ENCODE measurements at places on chromosomes 5 and 9.

DNA sequence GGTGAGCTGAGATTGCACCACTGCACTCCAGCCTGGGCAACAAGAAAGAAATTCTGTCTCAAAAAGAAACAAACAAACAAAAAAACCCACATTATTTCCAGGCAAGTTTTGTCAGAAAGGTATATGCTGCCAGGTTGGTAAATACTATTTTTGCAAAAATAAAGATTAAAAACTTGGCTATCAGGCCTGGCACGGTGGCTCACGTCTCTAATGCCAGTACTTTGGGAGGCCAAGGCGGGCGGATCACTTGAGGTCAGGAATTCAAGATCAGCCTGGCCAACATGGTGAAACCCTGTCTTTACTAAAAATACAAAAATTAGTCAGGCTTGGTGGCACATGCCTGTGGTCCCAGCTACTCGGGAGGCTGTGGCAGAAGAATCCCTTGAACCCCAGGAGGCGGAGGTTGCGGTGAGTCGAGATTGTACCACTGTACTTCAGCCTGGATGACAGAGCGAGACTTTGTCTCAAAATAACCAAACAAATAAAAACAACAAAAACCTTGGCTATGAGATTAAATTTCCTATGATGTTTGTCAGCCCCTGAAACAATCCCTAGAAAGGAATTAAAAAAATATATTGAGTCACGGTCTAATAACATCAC lies 22.7 kb downstream of the AGXT2 start:
- DNase-seq, result no peak

- no peak for DNase-seq
Observed at GRCh38 chr9:28900406-28900805, 1327.1 kb upstream of the C9orf72 start.

- DNase-seq, result no peak
Observed at GRCh38 chr5:1658665-1659064, 134.9 kb upstream of the LPCAT1 start.

DNA sequence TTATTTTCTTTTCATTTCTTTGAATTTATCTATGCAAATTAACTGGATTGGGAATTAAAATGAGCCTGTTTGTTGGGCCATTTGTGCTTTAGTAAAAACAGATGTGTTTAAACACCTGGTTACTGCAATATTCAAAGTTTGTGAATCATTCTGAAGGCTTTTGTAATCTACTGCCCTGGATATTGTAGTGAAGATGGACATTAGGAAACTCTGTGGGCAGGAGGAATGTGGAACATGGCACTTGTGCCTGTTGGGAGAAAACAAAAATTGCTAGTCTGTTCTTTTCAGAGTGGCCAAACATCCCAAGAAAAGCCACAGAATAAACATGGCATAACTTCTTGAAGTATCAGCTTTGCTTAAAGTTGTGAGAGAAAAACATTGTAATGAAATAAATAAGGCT lies 40.8 kb downstream of the CHSY3 start:
- DNase-seq, result no peak

- no peak for DNase-seq
Observed at GRCh38 chr9:90029996-90030395, 425.2 kb downstream of the GADD45G start.

GRCh38 chr5:172902497-172903472 lies 56.4 kb upstream of the RPL26L1 start:
- DNase-seq, result peak; percentile 74

DNA sequence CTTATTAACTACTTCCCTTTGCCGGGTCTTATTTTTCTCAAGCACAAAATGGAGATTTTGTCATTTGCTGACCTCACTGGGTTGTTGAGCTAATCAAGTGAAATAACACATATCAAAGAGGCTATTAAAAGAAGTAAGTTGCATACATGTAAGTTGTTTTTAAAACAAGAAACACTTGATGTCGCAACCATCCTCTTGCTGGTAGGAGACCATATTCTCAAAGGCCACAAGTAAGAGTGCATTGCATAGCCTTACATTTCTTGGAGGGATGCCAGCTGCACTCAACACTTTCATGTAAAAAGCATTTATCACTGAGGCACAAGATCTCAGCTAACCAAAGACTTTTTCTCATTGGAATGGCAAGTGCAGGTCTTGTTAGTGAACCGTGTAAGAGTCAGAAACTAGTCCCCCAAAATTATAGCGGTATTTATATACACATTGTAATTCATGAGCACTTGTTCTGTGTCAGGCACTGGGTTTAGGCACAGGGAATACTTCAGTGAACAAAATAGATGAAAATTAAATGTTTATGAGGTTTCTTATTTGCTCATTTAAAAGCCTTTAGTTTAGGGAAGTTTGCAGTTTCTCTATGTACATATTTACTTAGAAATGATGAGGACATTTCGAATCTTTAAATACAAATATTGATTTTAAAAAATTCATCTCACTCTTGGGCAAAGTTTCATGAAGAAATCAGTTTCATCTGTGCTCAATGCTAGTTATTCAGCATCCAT lies 72.0 kb downstream of the ZFAND5 start:
- DNase-seq, result no peak

- DNase-seq, result no peak
Observed at GRCh38 chr9:34106110-34106509, 20.4 kb downstream of the DCAF12 start.

DNA sequence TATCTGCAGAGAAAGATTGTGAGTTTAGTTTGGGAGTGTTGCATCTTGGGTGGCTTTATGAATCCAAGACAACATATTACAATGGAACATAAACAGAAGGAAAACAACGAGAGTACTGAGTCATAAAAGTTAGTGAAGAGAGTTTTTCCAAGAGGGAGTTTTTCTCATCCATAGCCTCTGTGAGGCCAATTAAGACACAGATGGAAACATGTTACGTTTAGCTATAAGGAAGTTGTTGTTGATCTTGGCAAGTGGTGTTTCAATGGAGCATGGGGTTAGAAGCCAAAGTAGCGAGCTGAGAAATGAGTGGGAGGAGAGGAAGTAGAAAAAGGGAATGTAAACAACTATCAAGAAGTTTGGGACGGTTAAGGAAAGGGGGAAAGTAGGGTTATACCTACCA lies 53.3 kb upstream of the SPATA31D4 start:
- no peak for DNase-seq

DNA sequence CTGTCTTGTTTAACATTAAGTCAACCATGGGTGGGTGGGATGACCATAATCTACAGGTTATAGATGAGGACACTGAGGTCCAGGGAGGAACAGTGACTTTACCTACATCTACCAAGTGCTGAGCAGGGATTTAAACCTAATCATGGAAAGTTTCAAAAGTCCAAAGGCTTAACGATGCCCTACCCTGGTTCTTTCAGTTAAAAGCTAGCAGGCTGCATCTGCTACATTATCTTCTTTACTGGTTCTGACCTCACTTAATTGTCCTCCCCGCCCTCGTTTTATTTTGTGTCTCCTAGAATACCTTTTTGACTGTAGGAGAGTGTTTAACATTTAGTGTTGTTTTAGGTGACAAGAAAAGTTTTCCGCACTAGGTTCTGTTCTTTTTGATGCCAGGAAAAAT lies 735.2 kb downstream of the TLR4 start:
- no peak for DNase-seq

- no peak for DNase-seq
Observed at GRCh38 chr9:108168236-108168850, 678.8 kb upstream of the KLF4 start.

GRCh38 chr5:157817928-157818327 lies 41.0 kb downstream of the CLINT1 start:
- no peak for DNase-seq

GRCh38 chr5:16586556-16586955 lies 30.2 kb downstream of the RETREG1 start:
- DNase-seq, result no peak

- DNase-seq, result no peak
Observed at GRCh38 chr5:37975531-37975930, 135.7 kb upstream of the GDNF start.

GRCh38 chr5:1546556-1546955 lies 22.8 kb upstream of the LPCAT1 start:
- peak; percentile 9 for DNase-seq

DNA sequence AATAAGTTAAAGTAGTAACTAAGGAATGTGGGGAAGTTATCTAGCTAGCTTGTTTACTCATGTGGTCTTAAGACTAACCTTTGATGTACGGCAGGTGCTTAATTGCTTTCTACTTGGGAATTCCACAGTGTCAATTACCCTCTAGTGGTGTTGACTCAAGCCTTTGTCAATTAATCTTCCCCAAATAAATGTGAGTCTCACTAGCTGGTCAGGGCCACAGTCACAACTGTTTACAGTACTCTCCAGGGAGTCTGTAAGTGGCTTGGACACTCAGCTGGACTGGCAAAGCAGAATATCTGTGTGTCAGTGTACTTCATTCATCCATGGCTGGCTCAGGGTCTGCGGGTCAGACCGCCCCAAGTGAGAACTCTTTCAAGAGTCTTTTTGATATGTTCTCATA lies 30.8 kb downstream of the SMIM3 start:
- no peak for DNase-seq

- DNase-seq, result peak; percentile 27
Observed at GRCh38 chr9:841371-842209, at the start of gene DMRT1. Gene DMRT1 (plus strand): TSS chr9:841697. CDS start chr9:841839, 142 bp downstream.

DNA sequence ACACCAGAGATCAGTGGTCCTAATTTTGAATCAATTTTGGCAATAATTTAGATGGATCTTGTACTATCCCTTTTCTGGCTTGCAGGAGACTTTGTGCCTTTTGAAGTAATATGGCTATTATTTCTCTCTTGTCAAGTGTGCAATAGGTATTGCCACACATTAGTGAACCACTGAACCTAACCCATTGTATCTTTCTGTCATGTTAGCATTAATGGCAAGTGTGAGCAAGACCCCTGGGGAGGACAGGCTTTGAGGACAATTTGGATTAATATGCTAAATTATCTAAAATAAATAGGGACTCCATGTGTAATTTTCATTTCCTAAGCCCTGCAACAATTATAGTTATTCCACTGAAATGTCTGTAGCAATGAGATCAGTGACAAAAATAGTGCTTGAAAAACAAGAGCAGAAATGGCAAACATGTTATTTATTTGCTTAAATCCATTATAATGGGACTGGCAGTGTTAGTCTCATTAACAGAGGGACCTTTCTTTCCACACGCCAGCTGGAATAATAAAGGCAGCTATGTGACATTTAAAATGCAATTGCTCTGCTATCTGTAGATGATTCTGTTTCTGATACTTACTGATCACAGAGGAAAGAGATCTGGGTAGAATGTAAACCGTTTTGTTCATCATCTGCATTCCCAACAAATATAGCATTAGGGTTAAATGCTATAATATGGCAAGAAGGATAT lies 753.3 kb upstream of the ZNF608 start:
- no peak for DNase-seq

DNA sequence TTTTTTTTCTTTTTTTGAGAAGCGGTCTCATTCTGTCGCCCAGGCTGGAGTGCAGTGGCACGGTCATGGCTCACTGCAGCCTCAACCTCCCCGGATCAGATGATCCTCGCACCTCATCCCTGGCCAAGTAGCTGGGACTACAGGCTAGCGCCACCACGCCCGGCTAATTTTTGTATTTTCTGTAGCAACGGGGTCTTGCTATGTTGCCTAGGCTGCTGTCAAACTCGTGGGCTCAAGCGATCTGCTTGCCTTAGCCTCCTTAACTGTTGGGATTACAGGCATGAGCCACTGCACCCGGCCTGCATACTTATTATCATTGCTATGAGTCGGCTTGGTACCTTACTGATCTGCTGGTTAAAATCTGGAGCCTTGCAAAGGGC lies 790 bp upstream of the IARS1 start:
- peak; percentile 58 for DNase-seq

GRCh38 chr9:132169672-132170392 lies 8.0 kb downstream of the NTNG2 start:
- DNase-seq, result peak; percentile 85

- no peak for DNase-seq
Observed at GRCh38 chr5:45627076-45627656, 69.0 kb downstream of the HCN1 start.

DNA sequence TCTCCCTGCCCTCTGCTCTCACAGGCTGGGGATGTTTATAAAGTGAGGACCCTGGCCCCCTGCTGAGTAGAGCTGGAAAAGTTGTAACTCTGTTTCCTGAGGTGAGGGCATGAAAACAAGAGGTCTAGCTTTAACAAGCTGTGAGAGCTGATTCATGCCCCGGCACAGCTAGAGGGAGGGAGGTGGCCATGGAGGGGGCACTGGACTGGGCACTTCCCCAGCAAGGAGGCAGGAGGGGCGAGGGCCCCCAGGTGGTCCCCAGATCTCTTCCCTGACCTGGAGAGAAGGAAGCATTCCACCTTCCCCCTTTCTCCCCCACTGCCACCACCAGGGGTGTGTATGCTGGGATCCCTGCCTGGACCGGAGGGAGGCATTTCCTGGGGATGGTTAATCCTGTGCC lies at the start of gene MSMP:
Gene MSMP, minus strand, starts transcription at position 13 of the 400 bp plus-strand sequence. CDS start 147 bp downstream, outside the sequence.
- DNase-seq, result no peak

DNA sequence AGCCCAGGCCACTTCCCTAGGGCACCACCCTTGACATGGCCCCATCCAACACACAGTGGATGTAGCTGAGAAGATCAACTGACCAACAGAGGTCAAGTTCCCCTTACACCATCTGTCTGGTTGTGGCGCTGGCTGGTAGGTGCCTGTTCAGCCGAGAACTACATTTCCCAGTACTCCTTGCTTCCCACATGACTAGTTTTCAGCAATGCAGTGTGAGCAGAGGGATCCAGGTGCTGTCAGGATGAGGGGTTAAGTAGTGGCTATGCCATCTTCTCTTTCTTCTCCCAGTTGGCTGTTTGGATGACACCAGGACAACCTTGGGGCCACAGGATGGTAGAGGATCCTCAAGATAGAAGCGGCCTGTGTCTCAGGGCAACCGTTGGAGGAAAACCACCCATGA lies 48.6 kb upstream of the SH3PXD2B start:
- peak; percentile 72 for DNase-seq

GRCh38 chr5:62083661-62084060 lies 222.3 kb upstream of the KIF2A start:
- DNase-seq, result no peak

DNA sequence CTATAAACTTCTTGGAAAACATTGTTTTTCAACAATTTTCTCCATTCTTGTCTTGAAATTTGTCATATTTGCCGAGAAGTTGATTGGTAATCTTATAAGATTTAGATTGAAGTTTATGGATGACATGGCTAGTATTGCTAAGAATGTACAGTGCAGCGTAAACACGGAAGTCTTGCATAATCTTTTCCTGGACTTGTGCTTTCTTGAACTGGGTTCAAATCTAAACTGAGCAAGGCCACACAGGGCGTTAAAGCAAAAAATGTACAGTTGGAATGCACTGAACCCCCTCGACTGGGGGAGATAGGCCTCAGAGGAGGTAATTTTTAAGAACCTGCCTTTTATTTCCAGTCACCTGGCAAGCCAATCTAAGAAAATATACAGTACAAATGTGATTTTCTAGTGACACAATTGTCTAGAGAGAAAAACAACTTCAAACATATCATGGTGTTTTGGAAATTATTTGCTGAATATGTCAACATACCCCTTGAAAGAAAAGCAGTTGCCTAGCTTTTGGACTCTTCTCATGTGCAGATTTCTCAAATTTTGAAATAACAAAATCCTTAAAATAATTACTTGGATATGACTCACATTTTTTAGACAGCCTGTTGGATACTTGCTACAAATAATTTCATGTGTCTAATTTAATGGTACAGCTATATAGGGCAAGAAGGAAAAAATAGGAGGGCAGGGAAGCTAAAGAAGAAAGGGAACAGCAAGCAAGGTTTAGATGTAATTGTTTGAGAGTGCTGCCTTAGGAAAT lies 18.5 kb upstream of the GAS1 start:
- no peak for DNase-seq
